Activated CD8-positive, alpha-beta T cell treated with anti-CD3 and anti-CD28 coated beads, Interleukin-2, amount 10 ng/mL, durations not matched to agents 7 days and 5 days (primary cell): ENCODE measurements at places on chromosomes 3 and 15. TPM values are rescaled to one million over a fixed set of nuclear protein-coding genes. Genes with fewer than 3 reads are reported as not detected.
A peak's percentile ranks its signal among the peaks of the same experiment; 100 is the strongest.

- no peak overlapping the region for H3K4me3 ChIP-seq
- H3K4me1 ChIP-seq: no peaks in the 10 kb centered on the region
- H3K36me3 ChIP-seq: no peaks in the 10 kb centered on the region
- no peak for DNase-seq
- H3K27ac ChIP-seq: no peak overlapping the region
Measured at GRCh38 chr15:26842391-26842790, 24.5 kb upstream of the GABRA5 start.

DNA sequence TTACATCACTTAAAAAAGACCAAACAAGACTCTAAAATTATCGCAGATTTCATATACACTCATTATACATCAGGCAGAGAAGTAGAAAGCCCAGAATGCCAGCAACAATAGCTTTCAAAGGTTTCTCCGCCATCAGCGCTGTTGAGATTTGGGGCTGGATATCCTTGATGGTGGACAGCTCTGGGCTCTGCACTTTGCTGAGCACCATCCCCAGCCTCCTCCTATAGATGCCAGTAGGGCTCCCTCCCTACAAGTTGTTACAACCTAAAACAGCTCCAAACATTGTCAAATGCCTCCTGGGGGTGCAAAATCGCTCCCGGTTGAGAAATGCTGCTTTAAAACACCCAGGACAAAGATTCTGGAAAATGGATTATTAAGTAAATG is 73.5 kb downstream of the ATP10A start:
- peaks cover 59% of the 10 kb centered on the region for H3K4me1 ChIP-seq
- H3K27me3 ChIP-seq: no peaks in the 10 kb centered on the region
- H3K27ac ChIP-seq: no peak overlapping the region

The TRH gene
- not detected for total RNA-seq

The A4GNT gene
- total RNA-seq: not detected

The CHCHD4 gene
- total RNA-seq: 17.3 TPM

- no peaks in the 10 kb centered on the region for H3K27me3 ChIP-seq
- H3K36me3 ChIP-seq: no peaks in the 10 kb centered on the region
Measured at GRCh38 chr3:178827285-178827856, 244.2 kb downstream of the ZMAT3 start.

- no peaks in the 10 kb centered on the region for H3K4me1 ChIP-seq
- no peak overlapping the region for H3K27ac ChIP-seq
- no peaks in the 10 kb centered on the region for H3K27me3 ChIP-seq
- H3K4me3 ChIP-seq: no peak overlapping the region
Measured at GRCh38 chr3:107861904-107862303, 228.9 kb downstream of the CD47 start.

DNA sequence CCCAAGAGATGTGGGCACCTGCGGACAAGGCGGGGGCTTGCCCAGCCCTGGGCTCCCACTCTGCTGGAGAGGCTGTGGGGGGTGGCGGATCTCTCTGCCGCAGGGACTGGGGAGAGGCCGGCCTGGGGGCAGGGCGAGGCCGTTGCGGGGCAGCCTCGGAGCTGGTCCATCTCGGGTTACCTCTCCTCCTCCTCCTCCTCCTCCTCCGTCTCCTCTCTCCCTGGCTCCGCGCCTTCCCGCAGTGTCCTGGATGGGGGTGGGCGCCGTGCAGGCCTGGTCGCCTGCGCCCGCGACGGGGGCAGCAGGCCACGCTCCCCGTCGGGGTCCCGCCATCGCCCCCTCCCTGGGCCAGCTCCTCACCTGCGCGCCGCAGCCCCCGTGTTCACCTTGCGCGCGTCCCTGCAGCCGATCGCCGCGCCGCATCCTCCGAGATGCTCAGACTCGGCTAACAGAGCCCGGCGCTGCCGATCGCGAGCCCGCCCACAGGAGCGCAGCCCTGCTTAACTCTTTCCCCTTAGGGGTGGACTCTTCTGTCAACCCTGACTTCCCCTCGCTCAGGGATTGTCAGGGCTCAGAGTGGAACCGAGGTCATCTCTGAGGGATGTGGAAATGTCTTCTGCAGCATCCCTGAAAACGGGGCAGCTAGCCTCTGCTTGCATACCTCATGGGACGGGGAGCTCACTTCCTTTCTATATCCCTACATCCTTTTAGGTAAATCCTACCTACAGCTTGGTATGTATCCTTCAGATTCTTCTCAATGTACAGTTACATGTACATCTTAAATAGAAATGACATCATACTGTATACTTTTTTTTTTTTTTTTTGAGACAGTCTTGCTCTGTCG is at the start of gene PRRT3:
Gene PRRT3 (minus strand): TSS at position 447 of the 844 bp plus-strand sequence. CDS start 2,293 bp downstream, outside the sequence.
- peak within 1 kb of the TSS; percentile 68 for H3K27ac ChIP-seq
- no peaks in the 10 kb centered on the region for H3K27me3 ChIP-seq
- H3K36me3 ChIP-seq: peaks cover 5% of the 10 kb centered on the region
- peak; percentile 74 for DNase-seq
- H3K4me3 ChIP-seq: peak within 1 kb of the TSS; percentile 78
- H3K4me1 ChIP-seq: peaks cover 20% of the 10 kb centered on the region

GRCh38 chr15:81511138-81511537 is 137.1 kb upstream of the TMC3 start:
- H3K4me1 ChIP-seq: no peaks in the 10 kb centered on the region
- H3K4me3 ChIP-seq: no peak overlapping the region
- no peak for DNase-seq
- H3K27me3 ChIP-seq: peaks cover 2% of the 10 kb centered on the region
- H3K27ac ChIP-seq: no peak overlapping the region

DNA sequence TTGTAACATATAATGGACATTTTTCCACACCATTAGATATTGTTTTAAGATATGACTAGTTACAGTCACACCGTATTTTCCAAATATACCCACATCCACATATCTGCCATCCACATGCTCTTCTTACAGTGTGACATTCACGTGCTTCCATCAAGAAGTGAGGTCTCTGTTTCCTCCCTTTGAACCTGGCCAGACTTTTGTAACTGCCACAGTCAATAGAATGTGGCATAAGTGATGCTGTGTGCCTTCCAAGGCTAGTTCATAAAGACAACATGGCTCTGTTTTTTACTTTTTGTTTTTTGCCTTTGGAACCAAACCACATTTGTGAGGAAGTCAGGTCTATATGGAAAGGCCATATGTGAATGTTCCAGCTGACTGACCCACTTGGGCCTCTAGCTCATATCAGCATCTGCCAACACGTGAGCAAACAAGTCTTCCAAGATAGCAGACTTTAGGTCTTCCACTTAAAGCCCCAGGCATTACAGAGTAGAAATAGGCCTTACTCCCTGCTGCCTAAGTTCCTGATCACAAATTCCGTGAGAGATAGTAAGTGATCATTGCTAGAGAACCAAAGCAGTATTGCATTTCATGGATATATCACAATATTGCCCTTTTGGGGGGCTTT is 27.1 kb downstream of the EIF1B start:
- H3K36me3 ChIP-seq: no peaks in the 10 kb centered on the region
- DNase-seq: no peak
- H3K4me3 ChIP-seq: no peak overlapping the region
- H3K27ac ChIP-seq: no peak overlapping the region

The LRTM1 gene
- total RNA-seq: not detected

The CASR gene
- not detected for total RNA-seq

DNA sequence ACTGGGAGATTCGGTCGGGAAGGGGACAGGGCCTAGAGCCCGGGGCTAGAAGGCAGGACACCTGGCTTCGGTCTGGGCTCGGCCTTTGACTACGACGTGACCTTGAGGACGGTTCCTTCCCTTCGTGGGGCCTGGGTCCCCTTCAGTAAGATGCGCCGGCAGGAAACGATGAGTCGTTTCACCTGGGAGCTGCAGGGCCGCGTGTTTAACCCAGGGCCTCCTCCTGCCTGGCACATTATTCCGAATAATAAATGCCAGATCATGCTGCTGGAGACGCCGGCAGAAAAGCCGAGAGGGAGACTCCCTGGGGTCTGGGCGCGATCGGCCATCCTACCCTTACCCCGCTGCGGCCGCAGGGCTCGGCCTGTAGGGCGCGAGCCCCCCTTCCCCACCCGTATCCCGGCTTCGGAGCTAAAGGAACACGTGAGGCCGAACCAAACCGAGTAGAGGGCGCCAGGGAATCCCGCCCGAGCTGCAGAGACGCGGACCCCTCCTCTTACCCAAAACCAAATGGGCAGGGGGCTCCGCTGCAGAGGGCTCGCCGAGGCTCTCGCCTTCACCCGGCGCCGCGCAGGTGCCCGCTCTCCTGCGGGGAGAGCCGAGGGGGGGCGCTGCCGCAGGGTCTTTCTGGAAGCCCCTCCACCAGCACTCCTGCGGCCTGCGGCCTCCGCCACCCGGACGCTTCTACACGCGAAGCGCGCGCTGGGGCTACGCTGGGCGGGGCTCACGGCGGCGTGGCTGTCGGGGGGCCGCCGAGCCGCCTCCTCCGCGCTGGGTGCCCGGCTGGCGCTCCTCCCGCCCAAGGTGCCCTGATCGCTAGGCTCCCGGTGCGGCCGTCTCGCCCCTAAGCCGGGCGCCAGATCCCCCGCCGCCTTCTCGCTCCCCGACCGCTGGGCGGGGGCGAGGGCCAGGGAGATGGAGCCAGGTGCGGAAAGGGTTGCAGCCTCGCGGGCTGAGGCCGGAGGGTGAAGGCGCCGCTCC is at the start of gene BDH1:
Gene BDH1 (minus strand): TSS at position 688 of the 981 bp plus-strand sequence. CDS start 9,525 bp downstream, outside the sequence.
- peaks cover 60% of the 10 kb centered on the region for H3K4me1 ChIP-seq
- peak within 1 kb of the TSS; percentile 92 for H3K4me3 ChIP-seq
- H3K27me3 ChIP-seq: no peaks in the 10 kb centered on the region
- peak within 1 kb of the TSS; percentile 93 for H3K27ac ChIP-seq
- peak; percentile 83 for DNase-seq
- peaks cover 70% of the 10 kb centered on the region for H3K36me3 ChIP-seq

DNA sequence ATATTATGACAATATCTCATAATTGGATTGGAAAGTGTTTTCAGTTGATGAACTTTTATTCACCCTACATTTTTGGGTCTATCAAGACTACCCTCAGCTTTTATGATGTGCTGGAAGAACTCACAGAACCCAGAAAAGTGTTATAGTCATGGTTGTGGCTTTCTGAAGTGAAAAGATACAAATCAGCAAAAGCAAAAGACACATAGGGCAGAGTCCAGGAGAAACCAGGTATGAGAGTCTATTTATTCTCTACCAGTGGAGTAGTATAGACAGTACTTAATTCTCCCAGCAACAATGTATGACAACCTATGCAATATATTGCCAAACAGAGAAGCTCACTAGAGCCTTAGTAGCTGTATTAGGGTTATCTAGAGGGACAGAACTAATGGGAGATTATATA is 280.4 kb upstream of the TTC14 start:
- no peaks in the 10 kb centered on the region for H3K4me1 ChIP-seq
- no peaks in the 10 kb centered on the region for H3K27me3 ChIP-seq
- no peak overlapping the region for H3K4me3 ChIP-seq
- H3K27ac ChIP-seq: no peak overlapping the region
- no peak for DNase-seq
- H3K36me3 ChIP-seq: no peaks in the 10 kb centered on the region

DNA sequence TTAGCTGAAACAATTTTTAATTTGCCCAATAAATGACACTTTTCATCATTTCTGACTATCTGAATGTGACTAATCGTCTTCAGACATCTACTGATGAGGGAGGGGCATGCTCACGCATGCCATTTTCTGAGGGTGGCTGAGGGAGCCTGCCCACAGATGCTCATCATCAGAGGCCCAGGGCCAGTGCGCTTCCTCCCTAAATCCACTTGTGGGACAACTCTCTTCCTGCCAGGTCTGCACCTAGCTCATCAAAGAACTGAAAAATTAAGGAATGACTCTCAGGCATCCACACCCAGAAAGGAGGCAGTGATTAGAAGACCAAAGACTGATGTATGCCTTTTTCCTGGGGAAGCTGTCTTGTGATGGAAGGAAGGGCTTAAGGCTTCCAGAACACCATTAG is 22.8 kb downstream of the RTP3 start:
- no peaks in the 10 kb centered on the region for H3K36me3 ChIP-seq
- no peak for DNase-seq
- no peak overlapping the region for H3K4me3 ChIP-seq
- no peak overlapping the region for H3K27ac ChIP-seq

The CGNL1 gene
- total RNA-seq: not detected

The KNG1 gene
- total RNA-seq: not detected

DNA sequence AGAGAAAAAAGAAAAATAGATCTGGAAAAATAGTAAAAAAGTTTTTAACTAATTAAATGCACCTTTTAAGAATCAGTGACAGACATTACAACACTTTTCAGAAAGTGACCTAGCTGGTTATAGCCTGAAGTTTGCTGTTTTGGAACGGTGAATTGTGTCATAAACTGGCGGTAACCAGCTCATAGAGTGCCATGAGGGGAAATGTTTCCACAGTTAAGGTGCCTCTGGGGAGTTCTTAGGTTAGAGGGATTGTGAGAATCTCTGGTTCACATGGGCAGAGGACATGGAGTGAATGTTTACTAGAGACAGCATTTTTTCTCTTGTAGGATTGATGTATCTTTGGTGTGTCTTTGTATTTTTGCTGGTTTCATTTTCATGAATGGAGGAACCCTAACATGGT is 2.8 kb downstream of the TBC1D23 start:
- no peaks in the 10 kb centered on the region for H3K36me3 ChIP-seq
- no peak for DNase-seq
- H3K4me1 ChIP-seq: peaks cover 41% of the 10 kb centered on the region
- H3K27me3 ChIP-seq: no peaks in the 10 kb centered on the region
- no peak overlapping the region for H3K27ac ChIP-seq
- H3K4me3 ChIP-seq: no peak overlapping the region

The LSAMP gene
- not detected for total RNA-seq

The CSPG5 gene
- total RNA-seq: 0.42 TPM

DNA sequence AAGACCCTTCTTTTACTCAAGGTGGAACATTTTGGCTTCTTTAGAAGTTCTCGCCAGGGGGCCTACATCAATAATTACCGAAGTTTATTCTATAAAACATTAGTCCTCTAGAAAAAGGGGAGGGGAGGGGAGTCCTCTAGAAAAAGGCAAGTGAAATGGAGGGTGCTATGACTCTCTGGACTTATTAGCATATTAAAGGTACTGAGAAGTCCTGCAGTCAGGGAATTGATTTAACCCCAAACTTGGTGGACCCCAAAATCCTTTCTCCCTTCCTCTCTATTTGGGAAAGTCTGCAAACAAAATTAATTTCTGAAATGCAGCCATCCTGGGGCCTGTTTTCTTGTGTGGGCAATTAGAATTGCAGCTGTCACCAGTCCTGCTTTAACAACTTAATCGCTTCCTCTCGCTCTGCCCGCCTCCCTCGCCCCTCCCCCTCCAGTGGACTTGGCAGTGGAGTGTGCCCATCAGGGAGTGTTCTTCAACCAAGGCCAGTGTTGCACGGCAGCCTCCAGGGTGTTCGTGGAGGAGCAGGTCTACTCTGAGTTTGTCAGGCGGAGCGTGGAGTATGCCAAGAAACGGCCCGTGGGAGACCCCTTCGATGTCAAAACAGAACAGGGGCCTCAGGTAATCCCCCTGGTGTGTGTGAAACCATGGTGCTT is 18.9 kb upstream of the LRRK1 start:
- no peaks in the 10 kb centered on the region for H3K36me3 ChIP-seq
- peaks cover 8% of the 10 kb centered on the region for H3K27me3 ChIP-seq
- H3K4me1 ChIP-seq: no peaks in the 10 kb centered on the region
- no peak overlapping the region for H3K27ac ChIP-seq
